Muscle of arm (tissue), 14 donors: ENCODE measurements at places on chromosomes 2 and 18.

- no peak for DNase-seq
Observed at GRCh38 chr2:218733171-218734021, 22.8 kb downstream of the TTLL4 start.

GRCh38 chr2:233233618-233234230 lies 17.7 kb upstream of the ATG16L1 start:
- no peak for DNase-seq

- DNase-seq = no peak
Observed at GRCh38 chr2:130154773-130155765, 10.2 kb upstream of the CCDC74B start.

DNA sequence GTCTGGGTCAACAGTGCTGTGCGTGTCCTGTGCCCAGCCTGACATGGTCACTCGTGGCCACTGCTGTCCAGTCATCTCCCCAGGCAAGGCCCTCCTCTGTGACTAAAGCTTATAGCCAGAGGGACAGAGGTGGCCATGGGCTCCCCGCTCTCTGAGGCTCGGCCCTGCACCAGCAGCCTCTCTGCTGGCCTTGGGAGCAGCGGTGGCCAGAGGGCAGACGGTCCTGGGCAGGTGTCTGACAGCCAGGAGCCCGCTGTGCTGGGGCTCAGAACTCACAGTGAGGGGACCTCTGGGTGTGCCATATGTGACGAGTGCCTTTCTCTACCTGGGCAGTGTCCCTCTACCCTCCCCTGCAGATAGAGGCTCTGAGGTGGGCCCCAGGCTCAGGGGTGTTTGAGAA lies 98.7 kb downstream of the FAM210A start:
- DNase-seq = no peak

- DNase-seq = no peak
Observed at GRCh38 chr2:28228434-28228995, 164.1 kb upstream of the FOSL2 start.

DNA sequence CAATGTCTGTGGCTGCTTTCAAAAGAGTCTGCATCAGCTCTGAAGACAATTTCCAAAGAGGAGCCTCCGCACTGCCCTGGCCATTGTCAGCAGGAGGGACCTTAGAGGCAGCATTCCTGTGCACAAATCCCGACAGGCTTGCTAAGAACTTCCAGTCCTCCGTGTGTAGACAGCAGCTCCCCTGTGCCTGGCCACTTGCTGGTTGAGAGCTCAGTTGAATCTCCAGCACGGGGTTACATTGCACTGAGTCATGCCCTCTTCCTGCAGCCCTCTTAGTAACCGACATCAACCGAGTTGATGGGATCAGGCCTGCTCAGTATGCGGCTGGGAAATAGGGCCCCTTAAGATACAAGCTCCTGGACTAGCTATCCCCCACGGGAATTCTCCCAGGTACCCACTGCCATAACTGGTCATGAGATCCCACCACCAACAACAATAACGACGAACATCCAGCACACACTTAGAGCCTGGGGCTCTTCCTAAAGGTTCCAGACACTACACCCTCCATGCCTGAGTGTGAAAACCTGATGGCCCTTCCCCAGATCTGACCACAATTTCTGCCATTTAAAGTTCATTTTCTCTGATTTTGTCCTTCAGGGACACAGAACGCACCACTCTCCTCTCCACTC lies 12.0 kb downstream of the ATP6V1B1 start:
- DNase-seq = no peak

GRCh38 chr2:9217838-9218770 lies 11.5 kb downstream of the ASAP2 start:
- no peak for DNase-seq

DNA sequence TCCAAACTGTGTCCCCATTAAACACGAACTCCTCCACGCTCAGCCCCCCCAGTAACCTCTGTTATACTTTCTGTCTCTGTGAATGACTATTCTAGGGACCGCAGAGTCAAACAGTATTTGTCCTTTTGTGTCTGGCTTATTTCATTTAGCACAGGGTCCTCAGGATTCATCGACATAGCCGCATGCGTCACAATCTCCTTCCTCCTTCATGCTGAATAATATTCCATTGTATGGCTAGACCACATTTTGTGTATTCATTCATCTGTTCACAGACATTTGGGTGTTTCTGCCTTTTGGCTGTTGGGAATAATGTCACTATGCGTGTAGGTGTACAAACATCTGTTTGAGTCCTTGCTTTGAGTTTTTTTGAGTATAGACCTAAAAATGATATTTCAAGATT lies 80.9 kb downstream of the SH3RF3 start:
- no peak for DNase-seq

DNA sequence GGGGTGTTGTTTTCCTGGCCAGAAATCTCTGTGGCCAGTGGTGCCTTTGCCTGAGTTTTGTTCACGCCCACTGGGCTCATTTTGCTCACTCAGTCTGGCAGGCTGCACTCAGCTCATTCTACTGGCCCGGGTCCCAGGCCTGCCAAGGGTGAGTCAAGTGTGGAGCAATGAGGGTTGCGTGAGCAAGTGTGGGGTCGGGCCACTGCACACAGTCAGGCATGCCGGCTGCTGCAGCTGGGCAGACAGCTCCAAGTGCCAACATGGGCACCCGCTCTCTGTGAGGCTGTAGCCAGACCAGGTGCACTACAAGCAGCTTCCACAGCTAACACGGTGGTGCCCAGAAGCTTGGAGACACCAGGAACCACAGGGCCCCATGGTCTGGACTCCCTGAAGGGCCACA lies 801.1 kb upstream of the RAB6C start:
- DNase-seq = no peak

DNA sequence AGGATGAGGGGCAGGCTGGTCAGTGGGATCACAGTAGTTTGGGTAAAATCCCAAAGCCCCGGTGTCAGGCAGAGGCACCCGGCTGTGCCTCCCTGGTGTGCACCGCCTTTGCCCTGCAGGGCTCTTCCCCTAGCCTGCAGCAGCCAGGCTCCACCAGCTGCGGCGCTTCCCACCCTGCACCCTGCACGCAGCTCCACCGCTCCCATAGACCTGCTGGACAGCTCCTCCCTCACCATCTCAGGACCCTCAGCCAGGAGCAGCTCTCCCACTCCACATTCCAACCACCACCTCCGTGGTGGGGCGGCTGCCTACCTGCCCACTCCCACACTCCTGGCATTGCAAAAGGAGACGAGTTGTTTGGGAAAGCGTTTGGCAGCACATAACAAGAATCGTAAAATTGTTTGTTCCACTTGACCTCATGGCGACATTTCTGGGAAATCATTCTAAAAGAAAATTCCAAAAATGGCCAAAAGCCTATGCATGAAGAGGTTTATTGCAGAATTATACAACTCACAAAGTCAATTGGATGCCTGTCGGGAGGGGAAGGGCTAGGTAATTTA lies 287.4 kb upstream of the HDAC4 start:
- peak; percentile 34 for DNase-seq

- DNase-seq = no peak
Observed at GRCh38 chr2:105327690-105328089, 1.8 kb downstream of the TGFBRAP1 start.

DNA sequence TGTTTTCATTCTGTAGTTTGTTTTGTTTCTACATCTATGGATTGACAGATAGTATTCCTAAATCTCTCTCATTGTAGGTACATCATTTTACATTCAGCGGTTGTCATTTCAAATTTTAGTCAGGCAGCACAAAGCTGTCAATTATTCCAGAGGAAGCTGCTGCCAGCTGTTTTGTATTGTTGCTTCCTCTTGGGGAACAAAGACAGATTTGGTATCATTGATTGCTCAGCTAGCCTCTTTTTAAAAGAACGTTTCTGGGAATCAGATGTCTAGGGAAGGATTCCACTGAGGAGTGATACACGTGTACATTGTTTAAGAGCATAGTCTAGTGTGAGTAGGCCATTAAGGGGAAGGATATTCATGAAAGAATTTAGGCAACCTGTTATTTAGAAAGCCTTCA lies 145.8 kb downstream of the AGPS start:
- no peak for DNase-seq

DNA sequence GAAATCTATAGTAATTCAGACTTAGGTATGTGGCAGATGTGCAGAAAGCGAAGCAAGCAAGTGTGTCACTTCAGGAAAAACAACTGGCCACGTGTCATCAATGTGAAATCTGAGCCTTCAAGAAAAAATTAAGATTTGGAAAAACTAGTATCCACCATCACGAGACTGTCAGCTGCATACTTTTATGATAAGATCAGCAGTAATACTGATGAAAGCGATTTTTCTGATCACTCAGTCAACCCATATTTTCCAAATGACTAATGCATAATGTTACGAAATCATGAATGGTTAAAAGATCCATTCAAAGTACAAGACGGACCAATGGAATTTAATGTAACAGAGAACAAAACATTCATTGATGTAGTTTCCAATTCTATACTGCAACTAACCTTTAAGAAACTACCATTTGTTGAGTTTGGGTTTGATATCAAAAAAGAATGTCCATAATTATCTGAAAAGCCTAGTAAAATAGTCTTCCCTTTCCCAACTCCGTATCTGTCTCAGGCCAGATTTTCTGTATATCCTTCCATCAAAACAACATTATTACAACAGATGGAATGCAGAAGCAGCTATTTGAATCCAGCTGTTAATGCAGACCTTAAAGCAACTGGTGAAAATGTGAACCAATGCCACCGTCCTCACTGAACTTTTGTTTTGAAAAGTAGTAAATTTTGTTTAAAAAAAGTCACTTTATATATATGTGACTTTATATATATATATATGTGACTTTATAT lies 17.0 kb upstream of the BCL2 start:
- no peak for DNase-seq

DNA sequence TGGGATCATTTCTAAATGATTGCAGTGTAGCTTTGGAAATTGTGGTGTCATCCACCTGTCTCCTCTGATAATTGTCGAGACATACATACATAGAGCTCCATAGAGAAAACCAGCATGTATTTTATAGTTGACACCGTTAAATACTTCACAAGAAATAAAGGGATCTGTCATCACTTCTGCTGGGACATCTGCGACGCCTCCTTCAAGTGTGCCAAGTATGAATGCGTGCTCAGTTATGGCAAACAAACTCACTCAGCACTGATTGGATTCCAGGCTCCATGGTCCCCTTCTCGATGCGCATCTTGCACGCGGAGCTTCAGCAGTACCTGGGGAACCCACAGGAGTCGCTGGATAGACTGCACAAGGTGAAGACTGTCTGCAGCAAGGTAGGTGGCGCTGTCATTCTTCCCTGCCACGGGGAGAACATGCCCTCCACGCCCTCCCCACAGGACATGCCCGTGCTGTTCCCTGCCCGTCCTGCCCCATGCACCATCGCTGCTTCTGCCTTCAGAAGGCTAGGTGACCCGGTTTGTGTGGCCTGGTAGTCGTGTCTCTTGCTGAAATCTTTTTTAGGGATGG lies 64.1 kb downstream of the TRAPPC12 start:
- DNase-seq = no peak

GRCh38 chr18:42719221-42719620 lies 396.3 kb downstream of the RIT2 start:
- no peak for DNase-seq

- DNase-seq = no peak
Observed at GRCh38 chr18:23532848-23533247, 29.5 kb downstream of the RMC1 start.

DNA sequence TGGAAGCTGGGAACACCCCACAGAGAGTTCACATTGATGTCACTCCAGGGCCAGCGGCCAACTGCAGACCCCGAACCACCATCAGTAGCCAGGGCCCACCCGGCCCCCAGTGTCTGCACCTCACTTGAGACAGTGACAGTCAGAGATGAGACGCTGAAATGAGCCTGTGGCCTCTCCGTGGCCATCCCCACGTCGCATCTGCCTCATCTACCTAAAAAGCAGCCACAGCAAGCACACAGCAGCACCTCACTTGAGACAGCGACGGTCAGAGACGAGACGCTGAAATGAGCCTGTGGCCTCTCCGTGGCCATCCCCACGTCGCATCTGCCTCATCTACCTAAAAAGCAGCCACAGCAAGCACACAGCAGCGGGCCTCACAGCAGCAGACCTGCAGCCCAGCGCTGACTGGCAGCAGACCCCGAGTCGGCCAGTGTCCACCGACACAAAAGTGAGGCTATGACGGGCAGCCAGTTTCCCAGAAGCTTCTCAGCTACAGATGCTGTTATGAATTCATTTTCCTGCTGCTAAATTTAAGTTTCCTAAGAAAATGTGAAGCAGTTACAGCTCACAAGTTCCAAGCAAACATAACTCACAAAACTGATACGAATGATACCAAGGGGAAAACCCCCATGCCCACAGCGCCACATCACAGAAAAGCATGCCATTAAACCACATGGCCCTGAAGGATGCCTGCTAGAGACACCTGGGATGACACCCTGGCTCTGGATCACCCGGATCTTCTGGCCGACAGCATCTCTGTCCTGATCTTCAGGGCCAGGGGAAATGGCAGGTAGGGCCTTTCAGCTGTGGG lies 27.7 kb downstream of the SNORC start:
- no peak for DNase-seq

DNA sequence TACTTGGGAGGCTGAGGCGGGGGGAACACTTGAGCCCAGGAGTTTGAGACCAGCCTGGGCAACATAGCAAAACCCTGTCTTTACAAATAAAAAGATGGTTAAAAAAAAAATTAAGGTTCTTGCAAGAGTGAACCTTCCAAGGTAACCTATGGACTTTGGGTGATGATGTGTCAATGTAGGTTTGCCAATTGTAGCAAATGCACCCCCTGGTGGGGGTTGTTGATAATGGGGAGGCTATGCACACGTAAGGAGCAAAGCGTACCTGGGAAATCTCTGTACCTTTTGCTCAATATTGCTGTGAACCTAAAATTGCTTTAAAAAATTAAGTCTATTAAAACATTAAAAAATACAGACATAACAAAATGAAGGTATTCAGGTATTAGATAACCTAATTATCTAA lies 70.4 kb downstream of the CWC22 start:
- no peak for DNase-seq

GRCh38 chr2:216594081-216594480 lies 39.1 kb upstream of the IGFBP2 start:
- DNase-seq = no peak

- no peak for DNase-seq
Observed at GRCh38 chr2:149389506-149390167, 59.2 kb downstream of the LYPD6 start.

DNA sequence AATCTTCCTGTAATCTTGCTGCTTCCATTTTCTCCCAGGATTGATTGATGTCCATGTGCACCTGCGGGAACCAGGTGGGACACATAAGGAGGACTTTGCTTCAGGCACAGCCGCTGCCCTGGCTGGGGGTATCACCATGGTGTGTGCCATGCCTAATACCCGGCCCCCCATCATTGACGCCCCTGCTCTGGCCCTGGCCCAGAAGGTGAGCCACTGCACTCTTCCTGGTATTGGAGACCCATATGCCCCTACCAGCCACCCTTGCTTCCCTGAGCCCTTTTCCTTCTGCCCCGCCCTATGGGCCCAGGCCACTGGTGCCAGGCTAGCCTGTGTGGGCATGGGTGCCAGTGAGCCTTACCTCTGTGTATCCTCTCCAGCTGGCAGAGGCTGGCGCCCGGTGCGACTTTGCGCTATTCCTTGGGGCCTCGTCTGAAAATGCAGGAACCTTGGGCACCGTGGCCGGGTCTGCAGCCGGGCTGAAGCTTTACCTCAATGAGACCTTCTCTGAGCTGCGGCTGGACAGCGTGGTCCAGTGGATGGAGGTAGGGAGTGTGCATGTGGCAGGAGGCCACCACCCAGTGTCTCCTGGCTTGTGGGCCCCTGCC lies 20.3 kb downstream of the CAD start:
- no peak for DNase-seq

- no peak for DNase-seq
Observed at GRCh38 chr2:123715467-123715982, 309.6 kb upstream of the CNTNAP5 start.
